ENCODE measurements at places on chromosomes 1 and 21.

DNA sequence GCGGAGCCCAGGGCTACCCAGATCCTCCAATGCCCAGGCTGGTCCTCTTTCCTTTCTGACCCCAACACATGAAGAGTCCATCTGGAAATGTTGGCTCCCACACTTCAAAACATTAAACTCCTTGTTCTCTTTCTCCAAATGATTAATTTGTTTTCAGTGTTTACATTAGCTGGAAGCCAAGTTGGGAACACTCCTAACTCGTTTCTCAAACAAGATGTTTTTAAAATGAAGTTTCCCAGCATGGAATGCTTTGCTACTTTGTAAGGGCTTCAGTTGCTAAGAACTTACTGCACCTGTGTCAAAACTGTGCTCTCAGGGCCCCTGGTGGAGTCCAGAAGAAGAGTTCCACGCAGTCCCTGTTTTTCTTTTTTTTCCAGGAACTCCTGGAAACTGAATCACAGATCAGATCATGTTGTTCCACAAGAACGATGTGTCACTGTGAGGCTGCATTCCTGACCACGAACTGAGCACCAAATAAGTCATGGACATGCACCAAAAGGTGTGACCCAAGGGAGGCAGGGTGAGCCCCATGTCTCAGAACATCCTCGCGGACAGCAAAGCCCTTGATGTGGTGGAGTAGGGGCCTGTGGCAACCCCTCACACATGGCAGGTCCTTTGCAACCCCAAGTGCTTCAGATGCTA, 257.3 kb downstream of the KCNJ6 start:
- DNase-seq, result no peak

DNA sequence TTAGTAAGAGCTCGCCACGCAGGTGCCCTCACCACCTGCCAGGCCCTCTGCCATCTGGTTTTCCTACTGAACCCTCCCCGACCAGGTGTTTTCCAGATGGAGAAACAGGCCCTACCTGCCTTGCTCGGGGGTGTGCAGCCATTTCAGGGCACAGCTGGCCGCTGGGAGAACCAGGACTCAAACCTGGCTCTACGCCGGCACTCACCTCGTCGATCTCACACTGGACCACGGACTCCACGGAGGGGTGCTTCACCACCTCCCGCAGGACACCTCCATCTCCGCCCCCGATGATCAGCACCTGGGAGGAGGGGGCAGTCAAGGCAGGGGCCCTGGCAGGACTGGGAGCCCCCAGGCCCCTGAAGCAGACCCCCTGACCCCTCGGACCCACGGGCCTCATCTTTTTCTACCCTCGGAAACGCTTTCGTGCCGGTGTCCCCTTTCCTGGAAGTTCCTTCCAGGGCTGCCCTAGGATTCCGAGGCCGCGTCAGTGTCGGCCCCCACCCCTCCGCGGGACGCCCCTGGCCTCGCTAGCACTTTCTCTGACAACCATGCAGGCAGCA, 1.1 kb downstream of the SRM start:
- no peak for DNase-seq

DNA sequence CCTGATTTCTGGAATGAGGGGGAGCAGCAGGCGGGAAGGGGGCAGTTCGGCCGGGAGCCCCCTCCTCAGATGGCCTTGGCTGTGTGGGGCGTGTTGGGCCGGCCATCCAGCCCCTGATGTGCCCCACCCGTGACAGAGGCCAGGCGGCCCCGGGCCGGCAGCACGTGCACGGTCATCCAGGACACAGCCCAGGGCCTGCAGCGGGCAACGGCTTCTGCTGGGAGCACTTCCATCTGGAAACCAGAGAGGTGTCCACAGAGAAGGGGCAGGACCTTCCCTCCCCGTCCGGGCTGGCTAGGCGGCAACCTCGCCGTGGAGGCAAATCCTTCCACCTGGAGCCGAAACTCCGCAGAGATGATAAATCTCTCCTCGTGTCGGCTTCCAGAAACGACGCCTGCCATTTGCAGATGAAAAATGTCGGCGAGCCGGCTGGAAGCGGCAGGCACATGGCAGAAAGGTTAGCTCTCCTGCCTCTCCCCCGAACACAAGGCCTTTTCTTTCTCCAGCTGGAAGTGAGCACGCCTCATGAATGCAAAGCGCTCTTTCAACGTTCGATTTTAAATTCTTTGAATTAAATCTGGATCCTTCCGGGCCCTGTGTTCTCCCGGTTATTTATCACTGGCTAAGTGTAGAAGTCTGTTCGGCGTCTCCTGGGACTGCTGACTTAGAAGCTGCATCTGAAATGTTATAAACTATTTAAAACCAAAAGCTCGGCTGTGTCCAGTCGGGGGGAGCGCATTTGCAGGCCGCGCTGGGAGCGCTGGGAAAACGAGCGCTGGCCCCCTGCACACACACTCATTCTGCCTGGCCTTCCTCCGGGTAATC, 9.4 kb upstream of the ACTRT2 start:
- no peak for DNase-seq

DNA sequence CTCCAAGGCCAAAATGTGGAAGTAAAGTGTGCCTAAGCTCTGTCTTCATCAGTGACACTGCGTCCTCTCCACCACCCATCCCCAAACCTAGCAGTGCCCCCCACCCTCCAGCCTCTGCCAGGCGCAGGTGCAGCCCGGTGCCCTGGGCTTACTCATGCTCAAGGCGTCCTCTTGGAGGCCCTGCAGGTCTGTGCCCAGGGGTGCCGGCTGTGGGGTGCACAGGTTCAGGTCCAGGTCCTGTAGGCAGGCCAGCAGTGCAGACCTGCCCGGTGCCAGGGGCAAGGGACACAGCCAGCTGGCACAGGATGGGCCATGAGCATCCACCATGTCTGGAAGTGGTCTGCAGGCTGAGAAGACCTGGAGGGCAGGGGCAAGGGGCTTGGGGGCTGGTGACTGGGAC, 5.1 kb downstream of the ZNF683 start:
- no peak for DNase-seq

DNA sequence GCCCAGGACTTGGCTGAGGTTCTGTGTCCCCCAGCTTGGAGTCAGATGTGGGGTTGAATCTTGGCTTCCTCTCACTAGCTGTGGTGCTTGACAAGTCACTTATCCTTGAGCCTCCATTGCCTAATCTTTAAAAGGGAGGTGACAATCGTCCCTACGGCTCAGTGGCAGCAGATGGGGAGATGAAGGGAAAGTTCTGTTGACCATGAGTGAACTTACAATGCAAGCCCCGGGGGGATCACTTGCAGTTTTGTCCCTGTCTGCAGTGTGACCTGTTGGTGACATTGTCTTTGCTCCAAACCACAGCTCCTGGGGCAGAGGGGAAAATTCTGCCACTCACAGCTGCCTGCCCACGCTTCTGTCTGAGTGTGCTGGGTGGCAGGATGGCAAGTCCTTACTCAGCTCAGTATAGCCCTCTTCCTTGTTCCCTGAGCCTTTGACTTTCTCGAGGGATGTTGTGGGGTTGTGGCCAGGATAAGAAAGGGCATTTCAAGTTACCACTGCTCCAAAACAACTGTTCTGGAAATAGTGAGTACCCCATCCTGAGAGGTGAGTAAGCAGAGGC, 1.7 kb downstream of the PCSK9 start:
- DNase-seq, result no peak

GRCh38 chr1:145942871-145943270, 14.9 kb downstream of the LIX1L start:
- no peak for DNase-seq

GRCh38 chr1:69568421-69569174, 876 bp downstream of the LRRC7 start:
- DNase-seq, result no peak

- DNase-seq, result no peak
These were observed 342.4 kb downstream of the USP25 start for GRCh38 chr21:16072221-16072620.

GRCh38 chr1:230215529-230215928, 148.5 kb downstream of the GALNT2 start:
- DNase-seq, result no peak

DNA sequence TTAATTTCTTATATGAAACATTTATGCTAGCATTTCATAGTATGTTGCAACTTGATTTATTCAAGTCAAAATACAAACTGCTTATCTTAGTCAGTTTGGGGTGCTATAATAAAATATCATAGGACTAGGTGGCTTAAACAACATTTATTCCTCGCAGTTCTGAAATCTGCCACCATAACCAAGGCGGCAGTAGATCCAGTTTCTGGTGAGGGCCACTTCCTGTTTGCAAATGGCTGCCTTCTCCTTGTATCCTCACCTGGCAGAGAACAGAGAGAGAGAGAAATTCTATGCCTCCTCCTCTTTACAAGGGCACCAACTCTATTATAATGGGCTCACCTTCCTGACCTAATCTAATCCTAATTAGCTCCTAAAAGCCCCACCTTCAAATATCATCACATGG, 76.1 kb upstream of the RGS2 start:
- DNase-seq, result no peak
